ENCODE measurements at places on chromosomes 12 and 14. TPM values are rescaled to one million over a fixed set of nuclear protein-coding genes. Genes with fewer than 3 reads are reported as not detected.

- DNase-seq: no peak
Measured at GRCh38 chr14:68407285-68407684, 385.6 kb downstream of the ZFP36L1 start.

GRCh38 chr12:89939522-89940215 is 231.0 kb upstream of the ATP2B1 start:
- DNase-seq: no peak

DNA sequence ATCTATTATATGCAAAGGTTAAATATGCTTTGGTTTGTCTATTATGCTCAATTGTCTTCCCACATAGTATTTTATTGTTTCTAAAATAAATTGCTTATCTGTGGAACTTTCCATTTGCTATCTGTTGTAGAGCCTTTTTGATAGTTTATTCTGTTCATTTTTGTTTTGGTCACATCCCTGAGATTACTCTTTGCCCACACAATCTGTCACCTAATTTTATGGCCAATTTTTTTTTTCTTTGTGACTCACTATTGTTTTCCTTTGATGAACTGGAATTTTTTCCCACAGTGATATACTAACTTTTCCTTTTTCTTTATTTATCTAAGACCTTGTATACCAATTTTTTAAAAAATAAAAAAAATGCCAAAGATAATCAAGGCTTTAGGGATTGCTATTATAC is 61.1 kb downstream of the RASSF9 start:
- no peak for DNase-seq

The TAS2R20 gene
- polyA plus RNA-seq: 1.4 TPM

DNA sequence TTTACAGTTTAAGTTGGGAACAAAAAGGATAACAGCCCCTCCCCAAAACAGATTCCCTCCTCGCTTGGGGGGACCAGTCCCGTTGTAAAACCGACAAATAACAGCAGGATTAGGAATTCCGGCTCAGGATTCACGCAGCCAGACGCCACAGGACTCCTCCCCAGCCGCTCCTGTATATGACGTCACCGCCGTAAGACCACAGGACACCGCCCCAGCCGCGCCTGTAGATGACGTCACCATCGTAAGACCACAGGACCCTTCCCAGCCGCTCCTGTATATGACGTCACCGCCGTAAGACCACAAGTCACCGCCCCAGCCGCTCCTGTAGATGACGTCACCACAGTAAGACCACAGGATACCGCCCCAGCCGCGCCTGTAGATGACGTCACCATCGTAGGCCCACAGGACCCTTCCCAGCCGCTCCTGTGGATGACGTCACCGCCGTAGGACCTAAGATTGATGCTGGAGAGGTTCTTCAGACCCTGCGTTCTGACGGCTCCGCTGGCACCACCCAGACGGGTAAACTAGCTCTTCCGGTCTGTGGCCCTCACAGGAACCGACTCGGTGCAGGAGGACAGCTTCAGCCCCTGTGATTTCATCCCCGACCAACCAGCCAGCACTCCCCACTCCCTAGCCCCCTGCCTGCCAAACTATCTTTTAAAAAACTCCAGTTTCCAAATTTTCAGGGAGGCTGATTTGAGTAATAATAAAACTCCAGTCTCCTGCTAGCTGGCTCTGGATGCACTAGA is 43.9 kb upstream of the FBRSL1 start:
- DNase-seq: no peak

DNA sequence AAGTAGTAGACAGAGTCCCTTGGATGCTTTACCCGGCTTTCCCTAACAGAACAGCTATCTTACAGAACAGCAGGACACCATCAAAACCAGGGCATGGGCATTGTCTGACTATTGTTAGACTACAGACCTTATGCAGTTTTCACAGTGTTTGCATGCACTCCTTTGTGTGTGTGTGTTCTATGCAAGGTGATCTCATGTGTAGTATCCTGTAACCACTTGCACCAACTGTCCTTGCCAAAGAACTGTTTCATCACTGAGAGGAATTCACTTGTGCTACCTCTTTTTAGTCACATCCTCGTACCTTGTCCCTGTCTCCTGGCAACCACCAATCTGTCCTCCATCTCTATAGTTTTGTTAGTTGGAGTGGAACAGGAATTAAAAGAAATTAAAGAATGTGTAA is 183.6 kb upstream of the PZP start:
- no peak for DNase-seq

DNA sequence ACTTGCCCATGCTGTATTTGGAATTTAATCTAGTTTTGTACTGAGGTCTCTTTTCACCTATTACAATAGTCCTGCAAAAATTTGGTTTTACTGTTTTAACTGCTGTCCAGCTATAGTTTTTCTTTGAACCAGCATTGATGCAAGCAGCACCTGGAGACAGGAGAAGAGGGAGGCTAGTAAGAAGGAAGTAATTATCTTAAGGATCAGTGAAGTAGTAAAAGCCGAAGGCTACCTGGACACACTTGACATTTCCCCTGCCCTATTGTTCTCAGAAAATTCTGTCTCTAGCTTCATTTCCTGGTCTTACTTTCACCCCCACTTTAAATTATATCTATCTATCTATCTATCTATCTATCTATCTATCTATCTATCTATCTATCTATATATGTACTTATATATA is 43.5 kb upstream of the LRIG3 start:
- no peak for DNase-seq

The AKAP5 gene
- not detected for polyA plus RNA-seq

The STRAP gene
- 152 TPM for polyA plus RNA-seq

The OTOGL gene
- 0.30 TPM for polyA plus RNA-seq

The DEGS2 gene
- polyA plus RNA-seq: not detected

The AVPR1A gene
- 5.6 TPM for polyA plus RNA-seq

- no peak for DNase-seq
Measured at GRCh38 chr12:16155938-16156337, 121.5 kb downstream of the SLC15A5 start.

The GPR137C gene
- 4.2 TPM for polyA plus RNA-seq

The TAMALIN gene
- polyA plus RNA-seq: 11.9 TPM

The CLEC6A gene
- polyA plus RNA-seq: not detected

DNA sequence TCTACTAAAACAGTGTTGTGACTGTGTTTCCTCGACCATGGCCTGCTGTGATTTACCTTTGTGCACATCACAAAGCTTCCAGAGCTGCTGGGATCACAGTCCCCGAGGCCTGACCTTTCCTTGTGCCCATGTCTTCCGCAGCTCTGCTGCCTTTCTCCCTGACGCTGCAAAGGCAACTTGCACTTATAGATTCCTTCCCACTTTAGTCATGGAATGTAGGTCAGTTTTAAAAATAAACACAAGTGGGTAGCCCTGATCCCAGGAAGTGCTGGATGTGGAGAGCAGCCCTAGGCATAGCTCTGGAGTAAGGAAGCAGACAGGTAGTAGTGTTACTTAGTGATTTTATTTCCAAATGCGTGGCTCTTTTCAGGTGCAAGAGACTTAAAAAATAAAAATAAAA is 825.7 kb downstream of the AACS start:
- no peak for DNase-seq
